ENCODE measurements at places on chromosomes 5 and 9. TPM values are rescaled to one million over a fixed set of nuclear protein-coding genes. Genes with fewer than 3 reads are reported as not detected.

GRCh38 chr5:172412724-172413286 lies 41.5 kb downstream of the SH3PXD2B start:
- DNase-seq: peak; percentile 63
- no peaks in the 10 kb centered on the region for H3K27me3 ChIP-seq
- no peaks in the 10 kb centered on the region for H3K4me1 ChIP-seq
- H3K27ac ChIP-seq: peak overlapping the region; percentile 30
- H3K36me3 ChIP-seq: no peaks in the 10 kb centered on the region

- no peak overlapping the region for H3K4me3 ChIP-seq
- no peaks in the 10 kb centered on the region for H3K27me3 ChIP-seq
- no peak for DNase-seq
- no peaks in the 10 kb centered on the region for H3K4me1 ChIP-seq
- no peak overlapping the region for H3K27ac ChIP-seq
Observed at GRCh38 chr5:118778941-118779340, 209.4 kb downstream of the DTWD2 start.

DNA sequence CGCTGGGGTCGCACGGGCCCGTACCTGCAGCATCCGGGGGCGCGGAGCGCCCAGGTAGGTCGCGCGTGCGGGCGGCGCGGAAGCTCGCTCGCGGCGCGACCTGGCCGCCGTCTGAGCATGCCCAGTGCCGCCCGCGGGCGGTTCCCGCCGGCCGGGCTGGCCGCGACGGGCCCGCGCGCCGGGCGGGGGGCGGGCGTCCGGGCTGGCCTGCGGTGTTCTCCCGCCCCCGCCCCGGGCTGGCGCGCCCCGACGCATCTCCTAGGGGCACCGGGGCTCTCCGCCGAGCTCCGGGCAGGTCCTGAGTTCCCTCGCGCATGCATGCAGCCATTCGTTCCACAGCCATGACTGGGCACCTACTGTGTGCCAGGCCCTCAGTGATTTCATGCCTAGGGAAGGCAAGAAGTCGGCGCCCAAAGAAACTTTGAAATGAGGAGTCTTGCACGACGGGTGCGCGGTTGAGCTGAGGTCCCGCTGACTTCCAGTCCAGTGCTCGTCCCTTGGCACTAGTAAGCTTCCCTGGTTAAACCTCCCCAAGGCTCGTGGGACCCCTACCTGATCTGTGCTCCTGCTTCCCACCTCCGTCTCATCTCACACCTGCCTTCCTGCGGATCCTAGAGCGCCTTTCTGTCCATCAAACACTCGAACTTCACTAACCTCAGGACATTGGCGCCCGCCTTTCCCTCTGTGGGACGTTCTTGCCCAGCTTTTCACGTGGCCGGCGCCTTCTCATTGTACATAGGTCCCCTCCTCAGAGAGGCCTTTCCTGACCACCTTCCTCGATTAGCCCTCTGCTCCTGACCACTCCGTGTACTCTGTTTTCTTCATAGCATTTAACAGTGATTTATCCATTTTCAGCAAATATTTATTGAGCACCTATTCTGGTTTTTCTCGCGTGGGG lies at the start of gene PTPN3:
Gene PTPN3 (minus strand): TSS at position 113 of the 898 bp plus-strand sequence. CDS start 34,873 bp downstream, outside the sequence.
- H3K4me1 ChIP-seq: no peaks in the 10 kb centered on the region
- H3K36me3 ChIP-seq: no peaks in the 10 kb centered on the region
- peak; percentile 45 for DNase-seq
- H3K4me3 ChIP-seq: peak within 1 kb of the TSS; percentile 52
- H3K27me3 ChIP-seq: peaks cover 7% of the 10 kb centered on the region
- peak within 1 kb of the TSS; percentile 57 for H3K27ac ChIP-seq

- H3K4me1 ChIP-seq: no peaks in the 10 kb centered on the region
- DNase-seq: no peak
- no peak overlapping the region for H3K4me3 ChIP-seq
Observed at GRCh38 chr9:4141296-4141695, 158.6 kb downstream of the GLIS3 start.

DNA sequence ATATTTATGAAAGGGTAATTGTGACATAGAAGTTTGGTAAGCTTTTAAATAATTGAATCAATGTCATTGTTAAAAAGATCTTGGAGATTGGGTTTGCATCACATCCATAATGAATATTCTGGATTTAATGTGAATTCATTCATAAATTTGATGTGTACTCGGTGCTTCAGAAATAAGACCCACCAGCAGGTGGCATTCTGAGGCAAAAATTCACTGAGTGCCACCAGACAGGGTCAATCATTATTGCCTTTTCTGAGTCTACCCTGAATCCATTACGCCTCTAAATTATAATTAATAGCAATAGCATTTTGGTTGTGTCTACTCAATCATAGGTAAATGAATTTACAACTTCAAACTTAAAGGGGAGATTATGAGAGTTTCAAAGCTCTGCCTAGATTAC lies 1.0 kb downstream of the TRPC7 start:
- H3K4me3 ChIP-seq: no peak overlapping the region
- H3K27ac ChIP-seq: no peak overlapping the region
- H3K27me3 ChIP-seq: no peaks in the 10 kb centered on the region
- no peaks in the 10 kb centered on the region for H3K36me3 ChIP-seq
- H3K4me1 ChIP-seq: no peaks in the 10 kb centered on the region

DNA sequence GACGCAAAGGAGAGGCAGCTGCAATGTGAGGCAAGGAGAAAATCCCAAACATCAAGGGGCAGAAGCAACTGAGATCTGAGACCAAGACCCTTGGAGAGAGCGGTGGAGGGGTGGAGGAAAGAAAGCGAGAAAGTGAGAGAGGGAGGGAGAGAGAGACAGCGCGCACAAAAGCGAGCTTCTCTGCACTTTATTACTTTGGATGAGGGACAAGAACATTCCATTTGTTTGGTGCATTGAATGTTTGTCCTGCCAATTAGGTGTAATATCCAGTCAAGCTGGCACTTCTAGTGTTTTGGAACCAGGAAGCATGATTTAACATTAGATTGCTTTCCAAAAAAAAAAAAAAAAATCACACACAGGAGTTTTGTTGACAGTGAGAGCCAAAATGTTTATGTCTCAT lies 1.4 kb downstream of the CAST start:
- no peak for DNase-seq
- peaks cover 9% of the 10 kb centered on the region for H3K4me1 ChIP-seq
- no peaks in the 10 kb centered on the region for H3K36me3 ChIP-seq
- no peaks in the 10 kb centered on the region for H3K27me3 ChIP-seq
- H3K4me3 ChIP-seq: peak overlapping the region; percentile 83

GRCh38 chr5:168123631-168124528 lies 167.6 kb upstream of the WWC1 start:
- H3K27ac ChIP-seq: no peak overlapping the region
- no peak for DNase-seq
- H3K4me3 ChIP-seq: no peak overlapping the region
- H3K36me3 ChIP-seq: no peaks in the 10 kb centered on the region

GRCh38 chr5:57499262-57500050 lies 16.8 kb upstream of the ACTBL2 start:
- H3K4me3 ChIP-seq: no peak overlapping the region
- no peaks in the 10 kb centered on the region for H3K36me3 ChIP-seq
- H3K27me3 ChIP-seq: no peaks in the 10 kb centered on the region
- no peak for DNase-seq

- no peak overlapping the region for H3K27ac ChIP-seq
- DNase-seq: no peak
- H3K4me1 ChIP-seq: no peaks in the 10 kb centered on the region
- H3K4me3 ChIP-seq: no peak overlapping the region
- no peaks in the 10 kb centered on the region for H3K27me3 ChIP-seq
Observed at GRCh38 chr9:89742660-89743059, 137.8 kb downstream of the GADD45G start.

- no peaks in the 10 kb centered on the region for H3K4me1 ChIP-seq
- H3K36me3 ChIP-seq: no peaks in the 10 kb centered on the region
- H3K4me3 ChIP-seq: no peak overlapping the region
- DNase-seq: peak; percentile 83
- no peaks in the 10 kb centered on the region for H3K27me3 ChIP-seq
Observed at GRCh38 chr9:94783102-94783682, 56.7 kb downstream of the AOPEP start.

GRCh38 chr9:134863306-134863902 lies 17.2 kb upstream of the FCN2 start:
- no peak overlapping the region for H3K4me3 ChIP-seq
- DNase-seq: no peak
- no peaks in the 10 kb centered on the region for H3K27me3 ChIP-seq
- H3K36me3 ChIP-seq: no peaks in the 10 kb centered on the region
- H3K27ac ChIP-seq: no peak overlapping the region

GRCh38 chr9:132838291-132838690 lies 39.8 kb downstream of the AK8 start:
- H3K36me3 ChIP-seq: no peaks in the 10 kb centered on the region
- no peak overlapping the region for H3K27ac ChIP-seq
- DNase-seq: no peak
- H3K4me1 ChIP-seq: no peaks in the 10 kb centered on the region
- H3K4me3 ChIP-seq: no peak overlapping the region
- H3K27me3 ChIP-seq: no peaks in the 10 kb centered on the region

GRCh38 chr5:67659288-67659687 lies 462.7 kb upstream of the CD180 start:
- DNase-seq: no peak

DNA sequence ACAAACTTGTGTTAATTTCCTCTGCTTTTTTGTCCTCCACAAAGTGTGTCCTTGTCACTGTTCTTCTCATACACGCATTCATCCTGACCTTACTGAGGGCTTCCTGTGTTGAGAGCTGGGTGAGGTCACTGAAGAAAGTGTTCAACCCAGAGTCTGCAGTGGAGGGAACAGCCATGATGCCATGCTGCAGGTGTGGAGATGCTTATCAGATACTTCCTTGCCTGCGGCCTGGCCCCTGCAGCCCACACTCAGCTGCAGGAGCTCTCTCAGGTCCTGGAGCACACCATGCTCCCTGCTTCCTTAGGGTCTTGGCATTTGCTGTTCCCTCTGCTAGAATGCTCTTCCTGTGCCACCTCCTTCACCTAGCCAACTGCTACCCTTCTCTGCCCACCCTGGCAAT lies 108.1 kb upstream of the SPRY4 start:
- no peaks in the 10 kb centered on the region for H3K27me3 ChIP-seq
- H3K4me3 ChIP-seq: no peak overlapping the region
- no peaks in the 10 kb centered on the region for H3K36me3 ChIP-seq
- no peak for DNase-seq

GRCh38 chr9:37917801-37918664 lies 14.1 kb upstream of the SLC25A51 start:
- no peak for DNase-seq
- H3K27me3 ChIP-seq: no peaks in the 10 kb centered on the region
- H3K27ac ChIP-seq: no peak overlapping the region
- H3K4me1 ChIP-seq: no peaks in the 10 kb centered on the region
- H3K36me3 ChIP-seq: no peaks in the 10 kb centered on the region

DNA sequence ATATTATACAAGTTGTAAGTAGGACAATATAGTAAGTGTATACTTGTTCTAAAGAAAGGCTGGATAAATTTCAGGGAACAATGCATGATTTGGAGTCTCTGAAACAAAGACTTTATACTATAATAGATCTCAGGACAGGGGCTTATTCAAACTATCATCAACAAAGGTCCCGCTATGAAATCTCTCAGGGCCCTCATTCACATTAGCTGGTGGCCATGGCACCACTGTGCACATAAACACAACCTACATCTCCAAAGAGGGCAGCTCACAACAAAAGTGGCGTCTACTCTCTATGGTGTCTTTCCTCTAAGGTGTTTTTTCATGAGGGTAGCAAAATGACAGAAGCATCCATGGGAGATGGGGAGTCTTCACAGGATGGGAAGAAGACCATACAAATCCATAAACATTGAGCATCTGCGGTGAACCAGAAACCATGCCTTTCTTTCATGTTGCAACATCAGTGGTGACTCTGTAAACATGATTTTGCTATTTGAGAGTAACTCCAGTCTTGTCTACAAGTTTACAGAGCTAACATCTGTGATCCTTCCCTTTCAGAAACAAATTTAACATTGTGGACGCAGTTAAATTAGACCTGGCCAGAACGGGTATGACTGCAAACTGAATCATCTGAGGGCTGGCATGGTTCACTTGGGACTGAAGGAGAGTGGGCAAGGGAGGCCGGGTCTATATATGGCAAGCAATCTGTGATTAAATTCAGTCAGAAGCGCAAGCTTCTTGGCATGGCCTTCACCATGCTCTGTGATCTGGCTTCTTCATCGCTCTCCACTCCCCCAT lies 5.5 kb downstream of the TTLL11 start:
- H3K27ac ChIP-seq: peak overlapping the region; percentile 1
- no peaks in the 10 kb centered on the region for H3K27me3 ChIP-seq
- H3K4me3 ChIP-seq: no peak overlapping the region
- DNase-seq: no peak
- no peaks in the 10 kb centered on the region for H3K36me3 ChIP-seq
- H3K4me1 ChIP-seq: peaks cover 10% of the 10 kb centered on the region

DNA sequence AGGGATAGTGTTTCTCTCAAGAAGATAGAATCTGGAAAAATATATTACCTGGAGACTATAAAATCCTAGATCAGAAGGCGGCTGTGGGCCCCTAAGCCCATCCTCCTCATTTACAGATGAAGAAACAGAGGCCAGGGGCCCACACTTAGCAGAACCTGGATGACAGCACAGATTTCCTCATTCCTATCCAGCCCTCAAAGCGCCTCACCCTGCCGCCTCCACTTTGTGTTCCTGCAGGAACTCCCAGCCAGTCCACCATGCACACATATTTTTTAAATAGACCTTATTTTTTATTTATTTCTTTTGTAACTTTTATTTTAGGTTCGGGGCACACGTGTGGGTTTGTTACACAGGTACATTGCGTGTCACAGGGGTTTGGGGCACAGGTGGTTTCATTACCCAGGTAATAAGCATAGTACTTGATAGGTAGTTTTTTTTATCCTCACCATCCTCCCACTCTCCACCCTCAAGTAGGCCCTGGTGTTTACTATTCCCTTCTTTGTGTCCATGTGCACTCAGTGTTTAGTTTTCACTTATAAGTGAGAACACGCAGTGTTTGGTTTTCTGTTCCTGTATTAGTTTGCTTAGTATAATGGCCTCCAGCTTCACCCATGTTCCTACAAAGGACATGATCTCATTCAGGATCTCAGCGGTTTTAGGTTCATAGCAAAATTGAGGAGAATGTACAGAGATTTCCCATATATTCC lies 85.5 kb upstream of the MAP1B start:
- H3K27me3 ChIP-seq: no peaks in the 10 kb centered on the region
- H3K4me3 ChIP-seq: no peak overlapping the region
- H3K36me3 ChIP-seq: no peaks in the 10 kb centered on the region
- DNase-seq: no peak
- H3K4me1 ChIP-seq: no peaks in the 10 kb centered on the region

- no peaks in the 10 kb centered on the region for H3K4me1 ChIP-seq
- H3K36me3 ChIP-seq: no peaks in the 10 kb centered on the region
- H3K4me3 ChIP-seq: no peak overlapping the region
- no peak for DNase-seq
Observed at GRCh38 chr5:11157132-11157531, 396.1 kb upstream of the DAP start.

GRCh38 chr5:118070041-118070440 lies 918.3 kb downstream of the DTWD2 start:
- DNase-seq: no peak
- H3K4me1 ChIP-seq: no peaks in the 10 kb centered on the region
- H3K27ac ChIP-seq: no peak overlapping the region
- H3K27me3 ChIP-seq: no peaks in the 10 kb centered on the region
- no peak overlapping the region for H3K4me3 ChIP-seq

GRCh38 chr5:169988947-169989346 lies 8.7 kb upstream of the INSYN2B start:
- H3K27ac ChIP-seq: no peak overlapping the region
- H3K4me1 ChIP-seq: no peaks in the 10 kb centered on the region
- H3K27me3 ChIP-seq: no peaks in the 10 kb centered on the region
- H3K36me3 ChIP-seq: no peaks in the 10 kb centered on the region

The SPINK13 gene
- not detected for total RNA-seq

The SHC3 gene
- 0.58 TPM for total RNA-seq

The ZNF366 gene
- total RNA-seq: 0.47 TPM

The CKMT2 gene
- total RNA-seq: 2.0 TPM
